ENCODE measurements at places on chromosomes 16 and 17.

- DNase-seq, result no peak
Observed at GRCh38 chr17:13885953-13886889, 183.1 kb upstream of the COX10 start.

- no peak for DNase-seq
Observed at GRCh38 chr17:66466840-66467367, 164.5 kb downstream of the PRKCA start.

DNA sequence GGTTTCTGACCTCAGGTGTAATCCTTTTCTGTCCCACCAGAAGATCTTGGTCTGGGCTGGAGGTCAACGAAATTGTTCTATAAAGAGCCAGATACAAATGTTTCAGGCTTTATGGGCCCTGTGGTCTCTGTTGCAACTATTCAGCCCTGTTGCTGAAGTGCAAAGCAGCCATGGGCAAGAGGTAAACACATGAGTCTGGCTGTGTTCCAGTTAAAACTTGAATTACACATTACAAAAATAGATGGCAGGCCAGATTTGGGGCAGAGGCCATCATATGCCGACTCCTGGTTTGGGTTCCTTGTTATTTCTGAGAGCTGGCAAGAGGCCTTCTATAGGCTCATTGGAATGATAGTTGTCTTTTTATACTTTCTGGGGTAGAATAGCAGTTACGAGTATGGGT is 114.4 kb downstream of the SDR42E1 start:
- no peak for DNase-seq

GRCh38 chr17:30093463-30094147 is 23.0 kb upstream of the NSRP1 start:
- no peak for DNase-seq

DNA sequence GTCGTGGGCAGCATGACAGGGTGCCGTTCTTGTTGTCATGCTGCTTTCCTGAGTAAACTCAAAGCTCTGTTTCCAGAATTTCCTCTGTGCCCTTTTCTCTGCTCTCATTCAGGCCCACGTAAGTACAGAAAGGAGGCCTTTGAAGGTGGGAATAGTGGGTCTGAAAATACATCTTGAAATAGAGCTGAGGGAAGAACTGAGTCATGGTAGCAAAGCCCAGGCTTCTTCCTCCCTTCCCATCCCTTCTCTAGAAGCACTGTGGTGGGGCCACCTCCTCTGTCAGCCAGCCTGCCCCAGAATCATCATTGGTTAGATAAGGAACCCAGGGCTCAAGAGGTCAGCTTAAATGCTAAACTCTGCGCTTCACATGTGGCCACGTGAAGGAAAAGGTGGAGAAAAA is 9.4 kb downstream of the CTRL start:
- DNase-seq, result no peak

GRCh38 chr17:50205111-50205962 is 3.9 kb upstream of the COL1A1 start:
- DNase-seq, result no peak

- DNase-seq, result no peak
Observed at GRCh38 chr17:1616101-1616500, 12.5 kb downstream of the SLC43A2 start.

DNA sequence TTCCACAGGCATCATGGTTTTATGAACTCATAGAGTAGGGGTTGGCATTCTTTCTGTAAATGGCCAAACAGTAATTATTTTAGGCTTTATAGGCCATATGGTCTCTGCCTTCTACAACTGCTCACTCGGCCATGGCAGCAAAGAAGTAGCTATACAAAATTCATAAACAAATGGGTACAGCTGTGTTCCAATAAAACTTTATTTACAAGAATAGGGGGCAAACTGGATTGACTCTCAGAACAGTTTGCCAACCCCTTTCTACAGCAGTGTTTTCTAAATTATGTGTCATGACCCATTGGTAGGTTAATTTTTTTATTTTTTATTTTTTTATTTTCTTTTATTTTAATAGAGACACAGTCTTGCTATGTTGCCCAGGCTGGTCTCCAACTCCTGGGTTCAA is 20.4 kb downstream of the GOT2 start:
- no peak for DNase-seq

Data from activated B cell treated with CpG ODN at 0.5 μM for 24 hours (primary cell).